SK-N-SH treated with all-trans-retinoic acid at 6 μM for 48 hours (cell line): ENCODE measurements at places on chromosomes 4 and X.

DNA sequence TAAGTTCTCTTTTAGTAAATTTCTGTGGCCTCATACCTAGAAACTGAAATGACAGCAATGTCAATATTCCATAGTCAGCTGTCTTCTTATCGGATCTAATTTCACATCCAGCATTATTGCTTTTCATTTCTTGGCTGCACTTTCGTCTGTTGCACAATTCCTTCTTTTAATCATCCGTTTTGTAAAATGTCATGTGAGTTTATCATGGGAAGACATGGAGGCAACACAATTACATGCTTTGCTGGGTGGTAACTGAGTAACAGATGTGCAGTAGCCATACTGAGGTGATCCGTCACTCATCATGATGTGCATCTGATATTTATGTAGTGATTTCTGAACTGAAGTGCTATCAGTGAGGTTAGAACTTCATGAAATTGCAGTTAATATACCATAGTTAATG is 68.3 kb upstream of the SLC7A11 start:
- ATAC-seq = no peak

DNA sequence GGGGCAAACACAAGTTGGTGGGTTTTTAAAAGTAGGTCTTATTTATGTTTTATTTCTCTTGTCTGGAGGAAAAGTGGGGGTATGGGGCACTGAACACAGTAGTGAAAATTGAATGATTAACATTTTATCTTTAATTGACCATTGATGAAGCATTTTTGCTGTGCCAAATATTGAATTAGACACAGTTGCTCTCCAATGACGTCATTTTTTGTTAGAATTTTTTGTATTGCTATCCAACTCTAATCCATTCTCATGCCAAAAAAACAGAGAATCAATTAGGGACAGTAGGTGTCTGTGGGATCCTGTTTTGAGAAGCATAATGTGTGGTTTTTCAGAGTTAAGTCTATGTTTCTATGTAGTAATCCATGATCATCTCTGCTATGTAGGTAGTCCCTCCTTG is 1032.8 kb downstream of the STPG2 start:
- no peak for ATAC-seq

DNA sequence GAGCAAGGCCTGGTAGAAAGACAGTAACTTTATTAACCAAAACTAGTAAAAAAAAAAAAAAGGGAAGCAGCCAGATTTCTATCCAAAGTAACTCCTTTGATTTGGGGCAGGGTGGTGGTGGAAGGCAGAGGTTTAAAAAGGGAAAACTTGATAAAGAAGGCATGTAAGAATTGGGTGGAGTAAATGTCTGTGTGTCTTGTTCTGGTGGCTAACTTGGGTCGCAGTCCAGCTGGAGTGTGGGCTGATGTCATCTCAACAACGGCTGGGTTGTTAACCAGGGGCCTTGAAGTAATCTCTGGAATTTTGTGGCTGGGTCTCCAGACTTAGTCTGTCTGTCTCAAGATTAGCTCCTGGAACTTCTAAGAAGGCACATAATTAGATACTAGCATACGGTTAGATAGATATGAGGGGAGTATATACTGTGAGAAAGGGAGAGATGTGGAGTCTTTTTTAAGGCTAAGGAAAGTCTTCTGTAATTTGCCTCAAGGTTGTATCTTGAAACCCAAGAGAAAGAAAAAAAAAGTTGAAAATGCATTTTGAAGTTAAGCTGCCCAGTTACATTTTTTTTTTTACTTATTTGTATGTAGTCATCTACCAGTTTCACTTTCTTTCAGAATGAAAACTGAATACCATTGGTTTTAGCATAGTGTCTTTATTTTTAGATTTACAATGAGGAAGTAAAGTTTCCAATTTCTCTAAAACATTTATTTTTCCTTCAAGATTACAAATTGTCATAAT is 48.3 kb downstream of the MTHFD2L start:
- peak; percentile 19; the same call in 2 of the 3 replicates for ATAC-seq

DNA sequence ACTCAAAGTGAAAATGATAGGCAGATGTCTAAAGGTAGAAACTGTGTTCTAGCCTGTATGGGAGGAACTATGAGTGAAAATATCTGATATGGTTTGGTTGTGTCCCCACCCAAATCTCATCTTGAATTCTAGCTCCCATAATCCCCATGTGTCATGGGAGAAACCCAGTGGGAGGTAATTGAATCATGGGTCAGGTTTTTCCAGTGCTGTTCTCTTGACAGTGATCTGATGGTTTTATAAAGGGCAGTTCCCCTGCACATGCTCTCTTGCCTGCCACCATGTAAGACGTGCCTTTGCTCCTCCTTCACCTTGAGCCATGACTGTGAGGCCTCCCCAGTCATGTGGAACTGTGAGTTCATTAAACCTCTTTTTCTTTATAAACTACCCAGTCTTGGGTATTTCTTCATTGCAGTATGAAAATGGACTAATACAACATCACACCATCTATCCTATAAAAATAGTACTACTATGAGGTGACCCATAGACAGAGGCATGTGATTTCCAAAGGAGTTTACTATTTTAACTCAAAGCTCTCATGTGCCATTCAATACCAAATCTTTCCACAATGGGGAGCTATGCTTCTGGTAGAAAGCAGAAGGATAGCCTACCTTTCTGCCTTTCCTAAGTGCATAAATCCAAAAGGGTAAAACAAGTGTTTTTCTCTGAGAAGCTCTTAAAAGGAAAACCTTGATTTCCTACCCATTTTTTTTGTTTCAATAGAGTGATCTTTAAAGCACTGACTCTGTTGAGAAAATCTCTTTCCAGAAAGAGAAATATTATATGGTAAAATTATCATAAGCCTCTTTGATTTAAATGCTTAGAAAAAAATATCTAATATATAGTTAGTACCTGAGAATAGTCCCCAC is 38.8 kb downstream of the SEC31A start:
- ATAC-seq = peak; percentile 90

GRCh38 chrX:50579955-50580354 is 109.3 kb upstream of the DGKK start:
- peak; percentile 97 for ATAC-seq

DNA sequence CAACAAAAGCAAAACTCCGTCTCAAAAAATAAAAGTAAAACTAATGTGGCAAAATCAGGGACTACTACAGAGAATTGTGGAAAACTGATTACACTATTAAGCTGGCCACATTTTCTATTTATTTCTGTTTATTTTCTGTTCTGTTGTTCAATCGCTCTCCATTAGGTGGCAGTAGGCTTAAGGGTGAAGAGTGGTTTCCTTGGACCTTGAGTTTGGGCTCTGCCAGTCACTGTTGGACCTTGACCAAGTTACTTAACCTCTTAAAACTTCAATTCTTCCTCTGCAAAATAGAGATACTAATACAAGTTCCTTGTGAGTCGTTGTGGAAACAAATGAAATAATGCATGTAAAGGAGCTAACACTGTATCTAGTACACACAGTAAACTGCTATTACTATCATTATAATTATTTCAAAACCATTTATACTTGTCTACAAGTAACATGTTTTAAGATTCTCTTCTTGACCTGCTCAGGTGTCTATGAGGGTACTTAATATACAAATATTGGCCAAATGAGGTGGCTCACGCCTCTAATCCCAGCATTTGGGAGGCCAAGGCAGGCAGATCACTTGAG is 15.2 kb downstream of the HSD17B11 start:
- peak; percentile 77 for ATAC-seq

- ATAC-seq = no peak
Observed at GRCh38 chr4:176885224-176885623, 92.5 kb upstream of the VEGFC start.

DNA sequence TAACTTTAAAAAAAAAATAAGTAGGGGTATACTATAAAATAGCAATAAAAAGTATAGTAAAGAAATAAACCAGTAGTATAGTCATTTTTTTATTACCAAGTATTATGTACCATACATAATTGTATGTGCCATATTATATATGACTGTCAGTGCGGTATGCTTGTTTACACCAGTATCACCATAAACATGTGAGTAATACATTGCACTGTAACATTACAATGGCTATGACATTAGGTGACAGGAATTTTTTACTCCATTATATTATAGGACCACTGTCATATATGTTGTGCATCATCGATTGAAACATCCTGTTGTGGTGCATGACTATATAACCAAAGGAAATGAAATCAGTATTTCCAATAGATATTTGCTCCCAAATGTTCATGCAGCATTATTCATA is 176.9 kb upstream of the ARHGAP24 start:
- no peak for ATAC-seq

GRCh38 chr4:124334119-124334518 is 378.4 kb downstream of the ANKRD50 start:
- peak; percentile 97 for ATAC-seq

GRCh38 chr4:135065366-135065765 is 863.8 kb upstream of the PABPC4L start:
- ATAC-seq = no peak

DNA sequence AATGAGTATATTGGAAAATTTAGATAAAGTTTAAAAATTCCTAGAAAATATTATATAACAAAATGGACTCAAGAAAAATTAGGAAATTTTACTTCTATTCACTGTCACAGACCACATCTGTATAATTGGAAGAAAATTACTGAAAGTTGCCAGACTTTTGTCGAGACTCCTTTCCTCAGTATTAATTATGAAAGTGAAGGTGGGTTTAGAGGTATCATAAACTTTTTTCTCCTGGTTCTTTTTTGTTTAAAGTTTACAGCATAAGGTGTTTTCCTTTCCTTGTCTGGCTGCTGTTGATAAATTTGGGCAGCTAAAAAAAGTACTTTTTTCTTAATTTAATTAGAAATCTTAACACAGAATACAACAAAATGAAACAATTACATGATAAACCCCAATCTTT is 6.7 kb upstream of the TEX13D start:
- no peak for ATAC-seq

- ATAC-seq = no peak
Observed at GRCh38 chrX:106901781-106902219, 1.3 kb downstream of the RIPPLY1 start.

DNA sequence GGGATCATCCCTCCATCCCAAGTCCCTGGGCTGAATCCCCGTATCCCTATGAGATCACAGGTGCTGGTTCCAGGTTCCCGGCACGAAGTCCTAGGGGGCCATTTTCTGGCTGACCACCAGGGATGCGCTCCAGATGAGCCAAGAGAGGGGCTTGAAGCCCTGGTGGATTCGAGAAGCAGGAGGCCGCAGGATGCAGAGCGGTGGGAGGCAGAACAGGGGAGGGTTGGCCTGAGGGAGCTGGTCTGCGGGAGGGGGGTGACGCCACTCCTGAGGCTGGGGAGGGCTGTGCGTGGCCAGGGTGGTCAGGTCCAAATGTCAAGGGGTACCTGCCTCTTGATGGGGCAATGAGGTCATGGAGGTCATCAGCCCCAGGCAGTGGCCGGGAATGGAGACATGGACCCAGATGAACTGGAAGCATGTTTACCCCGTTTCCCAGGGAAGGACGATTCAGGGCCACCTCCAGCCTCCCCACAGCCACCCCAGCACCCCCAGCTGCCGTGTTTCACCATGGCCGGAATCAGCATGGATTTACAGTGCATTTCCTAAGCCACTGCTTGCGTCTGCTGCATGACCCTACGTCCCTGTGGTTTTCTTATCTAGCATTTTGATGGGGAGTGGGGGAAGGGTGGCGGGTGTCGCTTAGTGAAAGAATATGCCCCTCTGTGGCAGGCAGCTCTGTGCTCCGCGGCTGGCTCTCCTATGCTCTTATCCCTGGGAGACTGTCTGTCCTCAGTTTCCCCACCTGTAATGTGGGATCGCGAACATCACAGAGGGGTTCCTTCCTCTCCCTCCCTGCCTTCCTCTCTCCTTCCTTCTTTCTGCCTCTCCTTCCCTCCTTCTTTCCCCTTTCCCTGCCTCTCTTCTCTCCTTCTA is 17.0 kb upstream of the HTRA3 start:
- ATAC-seq = no peak

- no peak for ATAC-seq
Observed at GRCh38 chr4:68592673-68593072, 16.6 kb upstream of the UGT2B17 start.

- ATAC-seq = no peak
Observed at GRCh38 chr4:26484516-26484915, 5.8 kb downstream of the CCKAR start.

DNA sequence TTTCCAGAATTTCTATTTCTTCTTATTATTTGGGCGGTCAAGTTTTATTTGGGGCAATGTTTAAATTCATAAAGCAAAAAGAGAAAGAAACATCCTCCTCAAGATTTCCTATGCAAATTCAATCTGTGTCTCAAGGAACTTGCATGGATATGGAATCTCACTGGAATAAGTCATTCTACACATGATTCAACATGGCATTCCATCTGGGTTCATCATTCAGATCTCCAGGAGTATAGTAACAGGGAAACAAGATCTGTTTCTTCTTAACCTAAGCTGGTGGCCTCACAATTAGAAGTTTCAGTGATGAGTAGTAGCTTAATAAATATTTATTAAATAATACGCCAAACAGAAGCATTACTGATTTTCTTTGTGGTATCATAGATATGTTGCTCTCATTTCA is 19.8 kb downstream of the KLHL34 start:
- no peak for ATAC-seq

DNA sequence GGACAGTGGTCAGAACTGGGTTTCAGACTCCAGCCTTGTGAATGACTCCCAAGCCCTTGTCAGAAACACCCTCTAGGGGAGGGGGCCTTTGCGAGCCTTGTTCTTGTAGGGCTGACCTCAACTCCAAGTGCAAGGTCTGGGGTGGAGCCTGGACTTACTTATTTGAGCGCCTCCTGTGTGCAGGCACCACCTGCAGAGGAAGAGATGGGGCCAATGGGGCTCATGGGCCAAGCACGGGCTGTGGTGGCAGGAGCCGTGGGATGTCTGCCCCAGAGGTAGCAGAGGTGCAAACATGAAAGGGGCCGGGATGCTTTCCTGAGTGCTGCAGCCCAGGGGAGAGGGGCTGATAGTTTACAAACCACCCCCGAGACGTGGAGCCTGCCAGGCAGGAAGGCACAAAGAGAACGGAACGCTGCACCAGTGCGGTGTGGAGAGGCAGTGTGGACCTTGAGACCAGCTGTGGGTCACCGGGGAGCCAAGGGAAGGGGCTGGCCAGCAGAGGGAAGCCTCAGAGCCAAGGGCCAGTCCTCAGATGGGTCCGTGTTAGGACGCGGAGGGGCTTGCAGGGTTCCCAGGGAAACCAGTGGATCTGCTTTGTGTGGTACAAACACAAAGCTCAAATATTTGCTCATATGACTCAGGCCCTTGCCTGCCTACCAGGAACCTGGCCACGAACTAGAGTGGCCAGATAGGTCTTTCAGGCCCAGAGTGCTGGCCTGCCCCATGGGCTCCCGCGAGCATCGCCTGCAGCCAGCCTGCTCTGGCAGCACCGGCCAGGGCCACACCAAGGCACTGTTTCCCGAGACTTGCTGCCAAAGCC is 8.7 kb upstream of the TADA2B start:
- ATAC-seq = peak; percentile 74

- ATAC-seq = no peak
Observed at GRCh38 chr4:177607111-177607573, 164.9 kb upstream of the AGA start.

- ATAC-seq = peak; percentile 26
Observed at GRCh38 chr4:6674500-6675149, 19.1 kb upstream of the S100P start.

- ATAC-seq = no peak
Observed at GRCh38 chrX:146278381-146278780, 460.8 kb downstream of the SLITRK2 start.

GRCh38 chr4:80484712-80485111 is 149.2 kb downstream of the CFAP299 start:
- no peak for ATAC-seq

- ATAC-seq = no peak
Observed at GRCh38 chr4:175784986-175785525, 27.0 kb downstream of the GPM6A start.

- no peak for ATAC-seq
Observed at GRCh38 chr4:148445071-148445859, 3.1 kb upstream of the NR3C2 start.

GRCh38 chrX:154409222-154409871 is at the start of gene DNASE1L1:
TSS of gene DNASE1L1 (minus strand) at chrX:154409254. CDS start at chrX:154405568, 3,686 bp downstream.
- peak; percentile 88 for ATAC-seq

- peak; percentile 98 for ATAC-seq
Observed at GRCh38 chrX:51641421-51642021, 22.8 kb upstream of the CENPVL3 start.
